Stimulated activated CD8-positive, alpha-beta memory T cell treated with anti-CD3 and anti-CD28 coated beads, Interleukin-4, amount 100 ng/mL, for 4 hours (primary cell): ENCODE measurements at places on chromosomes 1 and 21.

DNA sequence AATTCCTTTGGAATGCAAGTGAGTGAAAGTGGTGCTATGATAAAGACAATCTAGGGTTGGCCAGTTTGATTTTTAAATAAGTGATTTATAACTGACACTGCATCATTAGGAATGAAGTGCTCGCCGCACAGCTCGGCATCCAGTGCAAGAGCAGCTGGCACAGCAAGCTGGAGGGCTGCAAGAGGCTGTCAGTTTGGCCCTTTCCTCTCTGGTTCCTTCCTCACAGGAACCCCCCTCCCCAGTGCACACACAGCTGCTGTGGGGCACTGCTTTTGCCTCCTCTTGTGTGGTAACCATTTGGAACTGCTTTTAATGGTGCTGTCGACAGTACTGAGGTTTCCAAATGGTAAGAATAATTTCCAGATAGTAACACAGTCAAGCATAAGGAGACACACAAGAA, 10.4 kb upstream of the BCAR3 start:
- DNase-seq: no peak

- DNase-seq: no peak
These were observed 55.5 kb upstream of the DNAJC6 start for GRCh38 chr1:65253800-65254319.

GRCh38 chr1:217078078-217078690, 355.0 kb upstream of the ESRRG start:
- no peak for DNase-seq

GRCh38 chr1:101373570-101373969, 136.8 kb downstream of the S1PR1 start:
- DNase-seq: no peak

GRCh38 chr1:63779338-63780211, 5.8 kb downstream of the ROR1 start:
- no peak for DNase-seq

GRCh38 chr21:28893687-28894086, 99.0 kb downstream of the LTN1 start:
- no peak for DNase-seq

DNA sequence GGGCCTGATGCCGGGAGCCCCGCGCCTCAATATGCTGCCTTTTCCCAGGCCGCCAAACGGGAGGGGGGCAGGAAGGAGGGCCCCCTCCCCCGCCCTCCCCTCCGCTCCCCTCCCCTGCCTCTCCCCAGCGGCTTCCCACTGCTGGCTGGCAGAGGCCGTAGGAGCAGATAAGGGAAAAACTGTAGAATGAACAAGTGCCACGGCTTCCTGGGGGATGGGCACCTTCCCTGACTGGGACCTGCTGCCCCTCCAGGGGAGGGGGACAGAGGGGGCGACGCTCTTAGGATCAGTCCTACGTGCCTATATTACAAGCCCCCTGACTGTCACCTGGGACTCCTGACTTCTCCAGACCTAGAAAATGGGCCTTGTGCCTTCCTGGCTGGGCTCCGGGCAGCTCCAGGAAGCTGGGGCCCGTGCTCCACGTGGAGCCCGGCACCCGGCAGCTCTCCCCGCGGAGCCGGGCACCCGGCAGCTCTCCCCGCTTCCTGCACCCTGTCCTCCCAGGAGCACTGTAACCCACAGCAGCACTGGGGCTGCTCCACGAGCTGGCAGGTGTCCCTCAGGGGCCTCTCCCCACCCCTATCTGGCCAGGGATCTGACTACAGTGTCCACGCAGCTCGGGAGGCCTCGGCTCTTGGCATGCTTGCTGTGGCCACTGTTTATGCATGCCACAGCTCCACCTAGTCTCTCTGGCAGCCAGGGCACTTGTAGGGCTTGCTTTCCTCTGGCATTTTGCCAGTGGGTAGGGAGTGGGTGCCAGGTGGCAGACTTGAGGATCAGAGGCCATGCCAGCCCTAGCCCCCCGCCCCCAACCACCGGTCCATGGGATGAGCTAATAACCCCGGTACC, 674 bp upstream of the HES5 start:
- DNase-seq: no peak

GRCh38 chr1:75632350-75632949, 21.5 kb upstream of the SLC44A5 start:
- no peak for DNase-seq

GRCh38 chr1:8063298-8064036, 37.4 kb upstream of the ERRFI1 start:
- no peak for DNase-seq

- DNase-seq: no peak
These were observed 64.2 kb upstream of the SLC22A15 start for GRCh38 chr1:115912116-115912515.

DNA sequence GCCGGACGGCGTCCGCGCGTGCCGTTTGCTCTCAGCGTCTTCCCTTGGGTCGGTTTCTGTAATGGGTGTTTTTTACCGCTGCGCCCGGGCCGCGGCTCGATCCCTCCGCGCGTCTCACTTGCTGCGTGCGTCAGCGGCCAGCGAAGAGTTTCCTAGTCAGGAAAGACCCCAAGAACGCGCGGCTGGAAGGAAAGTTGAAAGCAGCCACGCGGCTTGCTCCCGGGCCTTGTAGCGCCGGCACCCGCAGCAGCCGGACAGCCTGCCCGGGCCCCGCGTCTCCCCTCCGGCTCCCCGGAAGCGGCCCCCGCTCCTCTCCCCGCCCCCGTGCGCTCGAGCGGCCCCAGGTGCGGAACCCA, 159.8 kb downstream of the RUNX1 start:
- peak; percentile 46 for DNase-seq

DNA sequence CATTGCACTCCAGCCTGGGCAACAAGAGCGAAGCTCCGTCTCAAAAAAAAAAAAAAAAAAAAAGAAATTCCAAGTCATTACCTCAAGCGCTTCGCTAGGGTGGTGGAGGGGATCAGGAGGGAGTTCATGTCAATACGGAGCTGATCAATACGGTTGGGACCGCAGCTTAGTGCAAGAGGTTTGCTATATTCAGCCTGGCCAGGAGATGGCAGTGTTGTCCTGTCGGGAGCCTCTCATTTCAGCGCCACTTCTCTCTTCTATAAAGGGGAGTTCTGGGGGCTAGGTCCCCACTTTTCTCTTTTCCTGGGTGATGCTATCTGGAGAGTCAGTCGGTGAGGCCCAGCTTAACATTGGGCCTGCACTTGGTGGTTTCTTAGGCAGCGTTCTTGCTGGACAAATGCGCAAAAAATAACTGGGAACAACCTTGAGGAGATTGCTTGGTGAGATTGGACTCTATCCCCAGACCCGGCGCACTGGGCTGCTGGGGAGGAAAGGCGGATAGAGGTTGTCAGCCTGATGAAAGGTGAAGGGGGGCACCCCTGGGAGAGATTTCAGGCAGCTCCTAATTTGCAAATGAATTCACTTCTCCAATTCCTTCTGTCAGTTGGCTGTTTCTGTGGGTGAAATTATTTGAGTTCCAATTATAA, 40.4 kb downstream of the KIAA0040 start:
- DNase-seq: peak; percentile 52

DNA sequence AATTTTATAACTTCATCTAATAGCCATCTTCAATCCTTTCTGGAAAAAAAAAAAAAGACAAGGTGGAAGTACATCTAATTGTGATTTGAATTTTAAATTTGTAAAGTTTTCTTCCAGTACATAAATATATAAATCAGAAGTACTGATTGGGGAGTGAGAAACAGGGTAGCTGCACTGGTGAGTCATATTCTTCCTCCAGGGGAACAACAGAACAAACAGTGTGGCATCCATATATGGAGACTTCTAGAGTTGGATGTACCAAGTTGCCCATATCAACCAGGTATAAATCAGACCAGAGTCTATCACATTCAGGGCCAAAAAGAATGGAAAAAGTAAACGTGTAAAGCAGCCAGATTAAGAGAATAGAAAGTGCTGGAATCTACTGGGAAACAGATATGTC, 66.0 kb upstream of the NRIP1 start:
- DNase-seq: no peak

DNA sequence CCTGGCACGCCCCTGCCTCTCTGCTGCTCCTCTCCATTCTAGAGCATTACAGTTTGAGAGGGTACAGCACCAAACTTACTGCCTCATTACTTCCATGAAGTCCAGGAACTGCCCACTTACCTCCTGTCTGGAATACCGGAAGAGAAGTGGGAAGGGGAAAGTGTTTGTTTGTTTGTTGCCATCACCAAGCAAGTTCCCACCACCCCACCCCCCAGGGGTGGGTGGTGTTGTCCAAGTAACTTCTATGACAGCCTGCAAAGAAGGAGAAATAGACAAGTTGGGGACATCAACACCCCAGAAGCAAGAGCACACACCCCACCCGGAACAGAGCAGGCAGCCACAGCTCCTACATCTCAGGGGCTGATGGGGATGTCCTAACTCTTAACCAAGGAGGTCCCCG, 18.0 kb downstream of the OPTC start:
- DNase-seq: no peak

GRCh38 chr1:15954316-15954715, 21.6 kb downstream of the ZBTB17 start:
- DNase-seq: no peak

- DNase-seq: no peak
These were observed 5.2 kb downstream of the RCC1 start for GRCh38 chr1:28510970-28511440.

DNA sequence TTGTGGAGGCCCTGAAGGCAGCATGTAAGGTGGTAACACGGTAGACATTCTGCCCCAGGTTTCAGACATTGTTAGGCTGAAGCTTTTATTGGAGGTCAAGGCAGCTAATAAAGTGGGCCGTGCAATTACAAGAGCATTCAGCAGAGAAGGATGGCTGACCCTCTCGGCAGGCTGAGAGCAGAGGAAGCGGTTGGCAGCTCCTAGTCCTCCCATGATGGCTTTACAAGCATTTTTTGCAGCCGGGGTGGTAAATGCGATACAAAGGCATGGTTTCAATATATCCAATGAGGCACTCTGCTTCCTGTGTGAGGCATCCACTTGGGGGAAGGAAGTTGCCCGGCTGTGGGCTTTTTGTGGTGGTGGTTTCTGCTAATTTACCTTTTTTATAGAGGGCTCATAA, 14.6 kb downstream of the KIF26B start:
- DNase-seq: no peak

GRCh38 chr1:121519042-121519755, 334.4 kb downstream of the SRGAP2C start:
- peak; percentile 57 for DNase-seq

GRCh38 chr1:36232212-36233095, 8.2 kb downstream of the THRAP3 start:
- DNase-seq: no peak

DNA sequence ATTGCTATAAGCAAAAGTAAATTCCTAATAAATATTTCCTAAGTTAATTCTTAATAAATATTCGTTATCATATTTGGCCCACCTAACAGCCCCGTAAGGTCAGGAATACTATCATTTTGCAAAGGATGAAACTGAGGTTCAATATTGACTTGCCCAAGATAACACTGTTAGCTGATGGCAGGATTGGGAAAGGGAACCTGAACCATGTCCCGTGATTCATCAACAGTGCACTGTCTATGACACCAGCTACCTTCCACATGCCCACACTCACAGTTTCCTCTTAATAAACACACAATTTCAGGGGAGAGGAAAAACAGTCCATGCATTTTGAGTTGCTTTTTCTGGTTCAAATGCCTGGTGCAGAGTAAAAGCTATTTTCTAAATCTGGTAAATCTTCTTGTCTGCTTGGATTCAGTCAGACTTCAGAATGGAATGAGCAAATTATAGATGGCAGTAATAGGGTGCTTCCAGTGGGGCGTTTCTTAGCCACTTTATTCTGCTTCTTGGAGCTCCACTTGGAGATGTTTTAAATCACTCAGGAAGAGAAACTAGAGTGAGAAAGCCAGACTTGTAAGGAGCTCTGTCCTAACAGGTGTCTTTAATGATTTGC, 354.6 kb downstream of the PDE4B start:
- DNase-seq: no peak

GRCh38 chr1:235434001-235434400, 66.8 kb downstream of the TBCE start:
- no peak for DNase-seq

- DNase-seq: no peak
These were observed 29.3 kb downstream of the CAMK1G start for GRCh38 chr1:209612646-209613399.

- DNase-seq: no peak
These were observed 163.8 kb downstream of the NPHP4 start for GRCh38 chr1:5828308-5828935.

GRCh38 chr1:110627764-110628163, 21.6 kb upstream of the KCNA2 start:
- DNase-seq: no peak

GRCh38 chr1:5967351-5968160, 24.7 kb downstream of the NPHP4 start:
- DNase-seq: no peak

- no peak for DNase-seq
These were observed 359.0 kb downstream of the HHAT start for GRCh38 chr1:210687582-210688279.

- no peak for DNase-seq
These were observed 25.8 kb downstream of the EXOC8 start for GRCh38 chr1:231311720-231312431.

DNA sequence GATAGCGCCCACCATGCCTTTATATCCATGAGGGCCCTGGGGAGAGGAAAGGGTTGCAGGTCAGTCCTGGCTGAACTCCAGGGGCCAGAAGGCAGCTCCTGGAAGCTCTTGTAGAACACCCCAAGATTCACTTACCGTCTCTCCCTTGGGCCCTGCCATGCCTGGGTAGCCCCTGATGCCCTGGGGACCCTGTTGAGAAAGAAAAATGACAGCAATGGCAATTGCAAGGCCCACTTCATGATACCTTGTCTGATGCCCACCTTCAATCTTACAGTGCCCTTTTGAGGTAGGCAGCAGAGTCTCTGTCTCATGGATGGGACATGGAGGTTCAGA, 7.0 kb downstream of the COL9A2 start:
- no peak for DNase-seq
